ENCODE measurements at places on chromosomes 1 and 21.

- DNase-seq, result no peak
These were observed 53.7 kb upstream of the DNAJC6 start for GRCh38 chr1:65255656-65256050.

DNA sequence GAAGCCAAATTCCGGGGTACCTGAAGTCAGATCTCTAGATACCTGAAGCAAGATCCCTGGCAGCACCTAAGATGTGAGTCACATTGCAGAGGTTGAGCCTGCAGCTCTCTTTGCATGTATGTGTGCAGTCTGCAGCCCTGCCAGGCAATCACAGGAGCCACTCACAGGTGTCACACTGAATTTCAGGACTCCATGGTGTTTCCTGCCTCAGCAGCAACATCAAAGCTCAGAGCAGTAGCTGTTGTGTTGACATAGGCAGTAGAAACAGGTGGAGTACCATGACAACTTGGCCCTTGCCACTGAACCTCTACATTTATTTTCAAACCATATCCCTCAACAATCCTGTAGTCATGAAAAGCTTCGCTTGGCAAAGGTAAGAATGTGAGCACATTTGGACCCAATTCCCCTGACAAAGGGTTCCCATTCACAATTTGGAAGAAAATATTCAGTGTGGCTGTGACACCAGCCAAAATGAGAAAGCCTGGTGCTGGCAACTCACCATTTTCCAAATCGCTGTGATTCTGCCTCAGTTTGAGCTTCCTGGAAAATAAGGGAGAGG, 419.8 kb upstream of the NFIA start:
- no peak for DNase-seq

GRCh38 chr1:233064988-233065387, 114.6 kb downstream of the NTPCR start:
- no peak for DNase-seq

DNA sequence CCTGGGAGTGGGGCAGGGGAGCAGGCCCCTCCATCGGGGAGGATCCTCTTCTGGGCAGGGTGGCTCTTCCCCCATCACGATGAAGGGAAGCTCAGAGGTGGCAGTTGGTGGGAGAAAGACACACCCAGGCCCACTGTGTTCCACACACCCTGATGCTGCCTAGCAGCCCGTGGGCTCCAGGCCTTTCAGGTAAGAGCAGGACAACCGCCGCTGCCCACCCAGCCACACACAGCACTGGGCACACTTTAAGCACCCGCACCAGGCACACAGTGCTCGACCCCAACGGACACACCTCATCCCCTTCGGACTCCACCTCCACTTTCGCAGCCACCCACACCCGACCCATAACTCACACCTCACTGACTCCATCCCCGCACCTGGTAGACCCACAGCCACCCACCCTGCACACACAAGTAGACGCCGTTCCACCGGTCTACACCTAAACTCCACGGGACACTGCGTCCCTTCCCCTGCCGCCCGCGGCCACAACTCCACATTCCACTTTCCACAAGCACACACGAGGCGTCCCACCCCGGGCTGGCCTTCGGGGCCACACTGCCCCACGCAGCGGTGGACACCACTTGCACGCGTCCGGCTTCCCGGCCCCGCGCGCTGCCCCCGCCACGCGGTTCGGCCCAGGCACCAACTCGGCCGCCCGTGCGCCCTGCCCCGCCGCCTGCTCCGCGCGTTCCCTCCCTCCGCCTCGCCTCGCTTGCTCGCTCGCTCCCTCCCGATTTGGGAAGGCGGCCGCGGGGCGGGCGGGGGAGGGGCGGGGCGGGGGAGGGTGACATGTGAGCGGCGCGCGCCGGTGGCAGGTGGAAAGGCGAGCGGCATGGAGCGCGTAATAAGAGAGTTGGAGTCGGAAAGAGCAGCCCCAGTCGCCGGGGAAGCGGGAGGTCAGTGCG, at the start of gene KCNQ4:
Gene KCNQ4, plus strand, starts transcription at position 787 of the 905 bp plus-strand sequence. CDS start 307 bp downstream, outside the sequence.
- DNase-seq, result peak; percentile 17

GRCh38 chr1:181704546-181704945, 221.2 kb downstream of the CACNA1E start:
- no peak for DNase-seq

DNA sequence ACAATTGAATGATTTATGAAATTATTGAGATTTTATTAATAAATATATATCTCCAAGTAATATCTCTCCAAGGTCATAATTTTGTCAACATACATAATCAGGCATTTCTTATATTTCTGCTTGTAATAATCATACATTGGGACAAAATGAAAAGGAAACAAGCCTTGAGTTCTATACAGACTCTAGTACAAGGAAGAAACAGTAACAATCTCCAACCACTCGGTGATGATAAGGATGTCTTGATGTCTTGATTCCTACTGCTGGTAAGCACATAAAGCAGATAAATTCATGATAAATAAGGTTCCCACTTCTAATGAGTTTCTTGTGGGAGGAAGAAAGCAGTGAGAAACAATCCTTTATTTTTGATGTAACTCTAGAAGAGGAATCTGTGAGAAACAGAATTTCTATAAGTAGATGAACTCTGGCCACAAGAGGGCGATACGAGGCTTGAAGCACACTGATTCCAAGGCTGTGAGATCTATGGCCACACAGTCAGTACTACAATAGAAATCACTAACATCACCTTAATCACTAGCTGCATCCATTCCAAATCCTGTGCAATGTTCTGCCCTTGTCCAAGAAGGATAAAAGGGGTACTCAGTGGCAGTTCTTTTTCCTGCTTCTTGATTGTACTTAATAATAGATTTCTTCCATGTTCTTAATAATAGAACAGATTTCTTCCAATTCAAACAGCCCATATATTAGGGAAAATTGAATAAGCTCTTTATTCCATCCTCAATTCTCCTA, 41.4 kb upstream of the LRRC8B start:
- peak; percentile 78 for DNase-seq
